ENCODE measurements at places on chromosomes 1 and 21.
A peak's percentile ranks its signal among the peaks of the same experiment; 100 is the strongest.

DNA sequence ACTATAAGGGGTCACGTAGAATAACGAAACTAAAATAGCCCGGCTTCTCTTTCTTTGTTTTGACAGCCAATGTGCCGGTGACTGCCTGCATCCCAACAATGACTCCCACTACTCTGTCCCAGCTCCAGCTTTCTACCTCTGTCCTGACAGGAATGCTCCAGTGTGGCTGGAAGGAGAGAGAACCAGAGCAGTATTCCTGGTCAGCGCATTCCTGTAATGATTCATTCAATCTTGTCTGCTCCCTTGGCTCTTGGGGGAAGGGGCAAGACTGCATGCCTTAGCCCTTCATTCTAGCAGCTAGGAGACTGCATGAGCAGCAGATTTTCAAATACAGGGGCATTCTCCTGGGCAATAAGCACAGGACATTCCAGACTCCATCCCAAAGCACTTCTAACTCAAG lies 132.1 kb upstream of the PRMT6 start:
- no peak for DNase-seq

DNA sequence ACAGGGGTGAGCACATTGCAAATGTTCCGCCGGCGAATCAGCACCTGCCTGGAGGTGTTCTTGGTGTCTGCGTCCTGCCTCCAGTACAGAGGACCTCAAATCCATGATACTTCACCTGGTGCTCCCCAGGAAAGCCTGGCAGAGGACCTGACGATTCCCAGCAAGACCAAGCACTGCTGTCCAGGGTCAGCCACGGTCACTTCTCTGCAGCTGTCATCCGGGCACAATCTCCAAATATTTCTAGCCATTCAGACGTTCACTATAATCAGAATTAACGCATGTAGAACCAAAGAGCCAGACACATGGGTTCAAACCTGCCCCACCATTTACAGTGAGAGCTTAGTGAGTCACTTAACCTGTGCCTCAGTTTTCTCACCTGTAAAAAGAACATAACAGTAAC lies 74.5 kb downstream of the CLIC6 start:
- no peak for DNase-seq

DNA sequence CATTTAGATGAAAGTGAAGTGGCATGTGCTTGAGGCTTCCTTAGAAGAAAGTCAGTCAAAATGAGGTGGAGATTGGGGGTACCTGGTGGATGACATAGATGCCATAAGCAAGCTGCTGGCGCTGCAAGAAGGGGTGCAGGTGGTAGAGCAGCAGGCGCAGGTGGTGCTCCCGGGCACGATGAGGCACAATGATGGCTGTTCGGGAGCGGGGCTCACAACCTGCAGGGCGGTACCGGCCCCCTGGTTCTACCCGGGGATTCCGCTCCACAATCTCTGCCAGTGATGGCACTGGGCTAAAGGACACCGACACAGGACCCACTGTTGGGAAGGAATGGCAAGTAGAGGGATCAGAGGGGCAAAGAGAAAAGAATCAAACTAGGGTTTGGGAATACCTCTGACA lies 2.4 kb downstream of the B4GALT3 start:
- no peak for DNase-seq

- DNase-seq, result no peak
Observed at GRCh38 chr1:11952455-11953109, 18.1 kb downstream of the PLOD1 start.

- DNase-seq, result no peak
Observed at GRCh38 chr1:65260851-65261473, 48.4 kb upstream of the DNAJC6 start.

DNA sequence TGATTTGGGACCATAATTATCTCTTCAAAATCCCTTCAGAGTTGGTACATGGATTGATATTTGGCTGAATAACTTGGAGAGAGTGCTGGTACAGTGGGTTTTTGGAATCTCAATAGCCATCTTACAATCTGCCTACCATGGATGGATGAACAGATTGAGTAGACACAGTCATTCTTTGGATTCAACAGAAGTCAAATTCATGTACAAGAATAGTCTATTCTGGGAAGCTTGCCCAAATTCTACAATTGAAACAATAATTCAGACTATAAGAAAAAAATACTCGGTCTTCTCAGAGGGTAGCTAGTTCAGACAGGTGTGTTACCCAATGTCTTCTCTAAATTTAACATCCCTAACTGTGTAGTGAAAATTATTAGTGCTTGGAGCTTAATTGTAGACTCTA lies 574.0 kb downstream of the LRRIQ3 start:
- no peak for DNase-seq

GRCh38 chr1:198408716-198409115 lies 131.8 kb downstream of the ATP6V1G3 start:
- no peak for DNase-seq

DNA sequence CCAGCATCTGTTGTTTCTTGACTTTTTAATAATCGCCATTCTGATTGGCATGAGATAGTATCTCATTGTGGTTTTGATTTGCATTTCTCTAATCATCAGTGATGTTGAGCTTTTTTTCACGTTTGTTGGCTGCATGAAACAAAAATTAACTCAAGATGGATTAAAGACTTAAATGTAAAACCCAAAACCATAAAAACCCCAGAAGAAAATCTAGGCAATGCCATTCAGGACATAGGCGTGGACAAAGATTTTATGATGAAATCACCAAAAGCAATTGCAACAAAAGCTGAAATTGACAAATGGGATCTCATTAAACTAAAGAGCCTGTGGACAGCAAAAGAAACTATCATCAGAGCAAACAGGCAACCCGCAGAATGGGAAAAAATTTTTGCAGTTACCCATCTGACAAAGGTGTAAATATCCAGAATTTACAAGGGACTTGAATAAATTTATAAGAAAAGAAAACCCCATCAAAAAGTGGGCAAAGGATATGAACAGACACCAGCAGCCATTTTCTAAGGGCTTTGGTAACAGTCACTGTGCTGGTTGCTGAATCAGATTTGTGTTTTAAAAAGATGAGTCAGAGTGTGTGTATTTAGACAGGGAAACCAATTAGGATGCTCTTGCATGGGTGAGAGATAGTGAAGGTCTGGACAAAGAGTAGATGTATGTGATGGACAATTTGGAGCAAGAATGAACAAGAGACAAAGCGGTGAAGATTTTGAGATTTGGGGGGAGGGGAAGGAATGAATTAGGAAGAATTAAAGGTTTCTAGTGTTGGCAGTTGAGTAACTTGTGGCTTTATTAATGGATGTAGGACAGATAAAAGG lies 110.7 kb downstream of the RYR2 start:
- no peak for DNase-seq

GRCh38 chr1:89821322-89822108 lies 683 bp downstream of the LRRC8D start:
- DNase-seq, result peak; percentile 56

DNA sequence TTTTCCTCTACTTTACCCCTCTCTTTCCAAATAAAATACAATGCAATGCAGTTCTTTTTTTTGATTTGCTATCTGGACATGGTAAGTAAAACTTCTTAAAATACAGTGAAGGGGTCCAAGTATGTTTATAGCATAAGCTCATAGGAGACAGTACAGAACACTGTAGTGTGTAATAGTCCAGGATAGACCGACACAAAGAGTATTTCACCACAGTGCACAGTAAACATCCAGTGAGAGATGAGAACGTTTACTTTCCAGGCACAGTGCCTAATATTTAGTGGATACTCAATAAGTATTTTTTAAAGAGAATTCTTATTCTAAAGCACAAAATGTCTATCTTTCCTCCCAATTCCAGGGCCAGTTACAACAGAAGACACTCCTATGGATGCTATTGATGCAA lies 14.9 kb downstream of the MIA3 start:
- no peak for DNase-seq

DNA sequence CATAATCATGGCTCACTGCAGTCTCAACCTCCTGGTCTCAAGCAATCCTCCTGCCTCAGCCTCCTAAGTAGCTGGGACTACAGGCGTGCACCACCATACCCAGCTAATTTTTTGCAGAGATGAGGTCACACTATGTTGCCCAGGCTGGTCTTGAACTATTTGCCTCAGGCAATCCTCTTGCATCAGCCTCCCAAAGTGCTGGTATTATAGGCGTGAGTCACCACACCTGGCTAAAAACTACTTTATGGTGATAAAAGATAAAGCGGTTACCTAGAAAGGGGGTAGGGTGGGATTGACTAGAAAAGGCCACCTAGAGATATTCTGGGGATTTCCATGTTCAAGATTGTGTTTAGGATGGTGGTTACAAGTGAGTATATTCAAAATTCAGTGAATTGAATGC lies 5.0 kb downstream of the TSTD1 start:
- no peak for DNase-seq

DNA sequence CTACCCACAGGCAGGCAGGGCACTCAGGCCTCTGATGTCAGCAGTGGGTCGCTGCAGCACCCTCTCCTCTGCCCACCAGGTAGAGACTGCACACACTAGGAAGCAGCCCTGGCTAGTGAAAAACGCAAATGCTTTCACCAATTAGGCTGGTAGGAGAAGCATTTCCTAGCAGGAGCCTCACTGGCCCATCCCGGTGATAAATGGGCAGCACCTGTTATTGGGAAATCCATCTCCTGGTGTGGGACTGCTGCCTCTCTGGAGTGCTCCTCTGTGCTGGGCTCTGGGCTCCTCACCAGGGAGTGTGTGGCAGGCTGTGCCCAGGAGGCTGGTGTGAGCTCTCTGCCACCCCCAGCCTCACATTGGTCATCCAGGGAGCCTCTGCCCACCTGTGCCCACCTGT lies 28.6 kb downstream of the LRP8 start:
- no peak for DNase-seq

DNA sequence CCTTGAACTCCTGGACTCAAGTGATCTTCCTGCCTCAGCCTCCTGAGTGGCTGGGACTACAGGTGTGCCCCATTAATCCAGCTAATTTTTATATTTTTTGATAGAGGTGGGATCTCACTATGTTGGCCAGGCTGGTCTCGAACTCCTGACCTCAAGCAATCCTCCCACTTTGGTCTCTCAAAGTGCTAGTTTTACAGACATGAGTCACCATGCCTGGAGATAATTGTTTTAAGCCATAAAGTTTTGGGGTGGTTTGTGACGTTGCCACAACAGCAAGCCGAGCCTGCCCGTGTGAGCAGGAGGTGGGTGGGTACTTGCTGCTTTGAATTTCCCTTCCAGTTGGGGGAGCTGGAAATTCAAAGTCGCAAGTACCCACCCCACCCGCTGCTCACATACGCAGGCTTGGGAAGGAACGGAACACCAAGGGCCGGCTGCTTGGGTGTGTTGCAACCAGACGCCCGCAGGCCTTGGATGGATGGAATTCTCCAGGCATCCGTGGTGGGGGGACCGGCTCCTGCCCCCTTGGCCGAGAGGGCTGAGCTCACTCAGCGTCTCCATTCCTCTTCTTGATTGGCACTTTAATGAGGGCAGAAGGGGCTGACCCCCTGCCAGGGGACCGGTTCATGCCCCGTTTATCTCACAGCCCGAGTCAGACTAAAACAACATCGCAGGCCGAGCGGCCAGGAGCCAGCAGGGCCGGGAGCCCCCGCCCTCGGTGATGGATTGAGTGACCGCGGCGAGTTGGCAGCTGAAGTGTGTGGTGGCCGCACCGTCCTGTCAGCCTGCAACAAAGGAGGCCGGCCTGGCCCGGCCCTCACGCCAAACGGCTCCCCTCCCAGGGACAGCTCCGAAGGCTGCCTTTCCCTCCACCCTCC lies 78.1 kb downstream of the DHRS3 start:
- no peak for DNase-seq

DNA sequence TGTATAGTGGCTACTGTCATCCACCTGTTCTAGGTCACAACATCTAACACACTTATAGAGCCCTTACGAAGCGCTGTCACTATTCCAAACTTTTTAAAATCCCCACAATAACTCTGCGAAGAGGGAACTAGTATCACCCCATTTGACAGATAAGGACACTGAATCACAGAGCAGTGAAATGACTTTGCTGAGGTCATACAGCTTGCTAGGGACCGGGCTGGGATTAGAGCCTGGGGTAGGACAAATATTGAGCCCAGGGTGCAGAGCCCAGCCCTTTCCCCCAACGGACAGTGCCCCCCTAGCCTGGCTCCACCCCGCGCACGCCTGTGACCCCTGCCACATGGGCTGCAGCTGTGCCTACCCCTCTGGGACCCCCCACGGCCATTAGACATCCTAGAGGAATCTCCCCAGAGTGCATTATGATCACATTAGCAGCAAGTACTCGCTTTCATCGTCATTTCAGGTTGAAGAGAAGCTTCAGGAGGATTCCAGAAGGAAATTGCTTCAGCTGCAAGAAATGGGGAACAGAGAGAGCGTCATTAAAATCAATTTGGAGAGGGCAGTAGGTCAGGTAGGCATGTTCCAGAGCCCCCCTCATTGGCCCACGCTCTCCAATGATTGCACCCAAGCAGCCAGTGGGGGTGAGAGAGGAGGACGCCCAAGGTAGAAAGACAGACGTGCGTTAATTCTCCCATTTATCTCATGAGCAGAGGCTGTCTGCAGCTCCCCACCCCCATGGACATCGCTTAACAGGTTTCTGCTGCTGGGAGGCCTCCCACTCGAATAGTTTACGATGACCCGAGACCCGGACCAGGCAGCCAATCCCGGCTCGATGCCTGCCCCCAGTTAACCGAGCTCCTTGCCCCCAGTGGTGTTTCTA lies 77.2 kb downstream of the FHAD1 start:
- DNase-seq, result no peak

DNA sequence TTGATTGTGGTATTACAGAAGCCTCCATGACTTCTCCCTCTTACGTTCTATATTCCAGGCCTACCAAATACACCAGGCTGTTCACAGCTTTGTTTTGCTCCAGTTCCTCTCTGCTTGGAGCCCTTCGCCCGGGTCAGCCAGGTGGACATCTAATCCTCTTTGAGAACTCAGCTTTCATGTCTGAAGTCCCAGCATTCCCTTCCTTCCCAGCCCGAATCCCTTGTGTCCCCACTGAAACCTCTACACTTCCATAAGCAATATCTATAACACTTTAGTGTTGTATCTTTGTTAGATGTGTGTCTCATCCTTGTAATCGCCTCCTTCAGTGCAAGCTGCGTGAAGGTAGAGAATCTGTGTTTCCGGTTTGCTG lies 1.9 kb downstream of the RNF11 start:
- DNase-seq, result no peak

DNA sequence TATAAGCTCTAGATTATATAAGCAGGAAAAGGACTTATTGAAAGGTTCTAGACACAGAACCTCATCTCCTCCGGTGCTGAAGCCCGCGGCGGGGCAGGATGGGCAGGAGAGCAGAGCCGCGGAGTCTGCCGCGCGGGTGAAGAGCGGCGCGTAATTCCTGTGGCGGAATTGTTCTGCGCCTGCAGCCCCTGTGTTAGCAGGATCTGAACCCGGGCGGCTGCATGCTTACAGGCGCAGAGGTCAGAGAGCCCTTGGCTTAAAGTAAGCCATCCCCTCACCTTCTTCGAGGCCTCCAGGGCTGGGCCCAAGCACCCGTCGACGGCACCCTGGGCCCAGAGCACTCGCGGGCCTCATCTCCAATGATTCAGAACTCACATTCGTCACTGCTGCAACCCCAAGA lies 89.3 kb downstream of the FASLG start:
- DNase-seq, result no peak
